ENCODE measurements at places on chromosomes 4 and X. TPM values are rescaled to one million over a fixed set of nuclear protein-coding genes. Genes with fewer than 3 reads are reported as not detected.

The BCOR gene
- 21.1 TPM for total RNA-seq

GRCh38 chr4:5398056-5398455, 310.3 kb downstream of the EVC2 start:
- H3K4me1 ChIP-seq: no peaks in the 10 kb centered on the region
- no peaks in the 10 kb centered on the region for H3K36me3 ChIP-seq
- H3K4me3 ChIP-seq: no peak overlapping the region
- no peaks in the 10 kb centered on the region for H3K27me3 ChIP-seq

DNA sequence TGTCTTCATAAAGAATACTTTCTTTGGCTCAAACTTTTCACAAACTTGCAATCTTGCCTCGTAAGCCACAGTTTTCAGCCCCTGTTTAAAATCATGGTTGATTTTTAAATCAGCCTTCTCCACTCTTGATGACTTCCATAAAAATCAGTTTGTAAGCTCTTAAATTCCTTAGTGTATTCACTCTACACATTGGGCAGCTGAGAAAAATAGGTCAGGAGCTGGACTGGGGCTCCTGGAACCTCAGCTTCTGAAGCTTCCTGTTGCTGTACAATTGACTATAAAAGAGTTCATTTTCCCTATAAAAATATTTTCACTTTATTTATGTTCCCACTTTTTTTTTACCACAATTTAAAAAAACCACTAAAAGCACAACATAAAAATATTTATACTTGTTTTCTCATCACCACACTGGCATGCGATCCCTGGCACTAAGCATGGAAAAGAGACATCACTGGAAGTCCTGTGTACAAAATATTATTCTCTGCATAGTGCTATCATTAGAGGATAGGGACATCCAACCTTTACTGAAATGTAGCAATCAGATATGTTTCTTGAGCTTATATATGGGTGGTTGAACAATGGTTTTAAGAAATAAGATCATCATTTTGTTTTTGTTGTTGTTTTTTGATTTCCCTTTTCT, 345.7 kb downstream of the FBXO8 start:
- no peak overlapping the region for H3K27ac ChIP-seq
- H3K4me3 ChIP-seq: no peak overlapping the region
- peaks cover 38% of the 10 kb centered on the region for H3K4me1 ChIP-seq
- no peaks in the 10 kb centered on the region for H3K36me3 ChIP-seq
- no peaks in the 10 kb centered on the region for H3K27me3 ChIP-seq

The PCDH7 gene
- total RNA-seq: 293 TPM

The KLF8 gene
- total RNA-seq: 14.5 TPM

The SLITRK4 gene
- 0.50 TPM for total RNA-seq

DNA sequence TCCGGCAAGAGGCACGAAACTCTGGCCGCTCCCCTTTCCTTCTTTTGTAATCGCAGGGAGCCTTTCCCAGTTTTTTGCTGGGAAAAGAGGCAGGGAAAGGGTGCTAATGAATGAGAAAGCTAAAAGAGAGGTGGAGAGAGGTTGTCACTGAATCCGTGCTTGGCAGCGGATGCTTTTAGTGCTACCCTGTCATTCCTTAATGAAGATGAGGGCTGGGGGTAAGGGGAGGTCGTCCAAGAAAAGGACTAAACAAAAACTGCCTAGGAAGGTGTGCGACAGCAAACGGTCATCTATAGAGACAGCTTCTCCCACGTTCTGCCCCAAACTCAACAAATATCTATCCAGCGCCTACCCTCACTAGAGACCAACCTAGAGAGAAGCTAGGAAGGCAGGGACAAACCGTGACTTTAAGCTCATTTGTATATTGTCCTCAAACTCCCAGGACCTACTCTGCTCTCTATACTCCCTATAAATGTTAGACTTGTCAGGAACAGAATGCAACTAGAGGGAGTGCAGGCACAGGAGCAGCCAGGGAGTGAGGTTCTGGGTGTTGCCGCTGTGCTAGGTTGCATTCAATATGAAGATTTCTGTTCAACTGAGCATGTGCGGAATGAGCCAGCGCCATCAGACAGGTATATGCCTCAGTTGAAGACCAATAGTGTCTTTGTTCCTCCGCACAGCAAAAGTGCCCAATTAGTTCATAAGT, 777 bp upstream of the CASK start:
- peak overlapping the region; percentile 90 for H3K27ac ChIP-seq
- peak overlapping the region; percentile 65 for H3K4me3 ChIP-seq
- H3K27me3 ChIP-seq: no peaks in the 10 kb centered on the region
- H3K36me3 ChIP-seq: no peaks in the 10 kb centered on the region

The C4orf50 gene
- total RNA-seq: 0.33 TPM

The RAB40A gene
- 13.2 TPM for total RNA-seq

DNA sequence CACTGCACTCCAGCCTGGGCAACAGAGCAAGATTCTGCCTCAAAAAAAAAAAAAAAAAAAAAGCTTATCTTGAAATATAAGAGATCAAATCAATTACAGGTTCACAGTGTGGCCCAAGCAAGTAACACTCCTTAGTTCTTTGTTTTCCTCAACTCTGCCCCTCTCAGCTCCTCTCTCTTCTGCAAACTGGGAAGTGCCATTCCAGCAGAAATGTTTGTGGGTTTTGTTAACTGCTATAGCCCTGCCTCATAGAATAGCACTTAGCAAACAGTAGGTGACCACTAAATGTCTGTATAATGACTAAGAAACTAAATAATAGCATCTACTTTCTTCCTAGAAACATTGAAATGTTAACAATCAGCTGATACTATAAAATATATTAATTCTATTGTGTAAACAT, 160.0 kb upstream of the NAP1L5 start:
- H3K36me3 ChIP-seq: no peaks in the 10 kb centered on the region
- H3K4me1 ChIP-seq: peaks cover 13% of the 10 kb centered on the region
- DNase-seq: no peak
- no peaks in the 10 kb centered on the region for H3K27me3 ChIP-seq

GRCh38 chr4:148442832-148443511, 758 bp upstream of the NR3C2 start:
- H3K27me3 ChIP-seq: no peaks in the 10 kb centered on the region
- peaks cover 44% of the 10 kb centered on the region for H3K4me1 ChIP-seq
- H3K4me3 ChIP-seq: peak overlapping the region; percentile 74
- peak overlapping the region; percentile 94 for H3K27ac ChIP-seq

- H3K4me3 ChIP-seq: no peak overlapping the region
- no peak for DNase-seq
- H3K4me1 ChIP-seq: peaks cover 4% of the 10 kb centered on the region
- peak overlapping the region; percentile 13 for H3K27ac ChIP-seq
- H3K27me3 ChIP-seq: no peaks in the 10 kb centered on the region
- H3K36me3 ChIP-seq: no peaks in the 10 kb centered on the region
These were observed 11.3 kb upstream of the PHKA2 start for GRCh38 chrX:18995221-18995620.

- H3K27ac ChIP-seq: no peak overlapping the region
- no peaks in the 10 kb centered on the region for H3K36me3 ChIP-seq
- H3K4me1 ChIP-seq: no peaks in the 10 kb centered on the region
- no peak for DNase-seq
These were observed 27.0 kb upstream of the BANK1 start for GRCh38 chr4:101763576-101763975.

- H3K4me3 ChIP-seq: no peak overlapping the region
- DNase-seq: no peak
- H3K27ac ChIP-seq: no peak overlapping the region
- H3K27me3 ChIP-seq: no peaks in the 10 kb centered on the region
These were observed 47.6 kb downstream of the CCNG2 start for GRCh38 chr4:77204621-77205020.

DNA sequence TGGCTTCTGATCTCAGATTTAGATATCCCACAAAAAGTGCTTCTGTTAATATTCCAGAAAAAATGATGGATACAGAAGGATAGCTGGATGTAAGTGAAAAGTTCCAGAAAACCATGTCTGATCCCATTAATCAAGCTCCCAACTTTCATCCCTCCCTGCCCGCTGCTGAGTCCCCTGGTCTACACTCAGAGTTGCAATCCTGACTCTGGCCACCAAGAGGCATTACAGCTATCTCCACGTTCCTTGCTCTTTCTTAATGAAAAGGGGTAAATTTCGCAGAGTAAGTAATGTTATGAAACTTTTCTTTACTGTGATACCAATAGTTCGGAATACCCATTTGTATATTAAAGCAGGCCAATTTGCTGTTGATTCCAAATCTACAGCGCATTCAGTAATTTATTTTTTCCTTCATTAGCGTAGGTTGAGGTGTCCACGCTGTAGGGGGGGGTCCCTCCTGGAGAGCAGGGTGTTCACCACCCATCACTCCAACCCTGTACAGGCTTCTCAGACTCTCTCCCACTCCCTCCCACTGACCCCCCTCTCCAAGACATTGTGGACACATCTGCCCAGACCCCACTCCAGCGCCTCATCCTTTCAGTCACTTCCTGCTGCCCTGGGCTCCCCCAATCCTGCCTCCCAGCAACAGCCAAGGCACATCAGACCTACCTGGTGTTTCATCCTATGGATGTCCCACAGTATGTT, 55.1 kb downstream of the RAB40A start:
- no peaks in the 10 kb centered on the region for H3K36me3 ChIP-seq
- DNase-seq: no peak
- H3K27me3 ChIP-seq: no peaks in the 10 kb centered on the region
- no peaks in the 10 kb centered on the region for H3K4me1 ChIP-seq
- H3K4me3 ChIP-seq: peak overlapping the region; percentile 35
- no peak overlapping the region for H3K27ac ChIP-seq

DNA sequence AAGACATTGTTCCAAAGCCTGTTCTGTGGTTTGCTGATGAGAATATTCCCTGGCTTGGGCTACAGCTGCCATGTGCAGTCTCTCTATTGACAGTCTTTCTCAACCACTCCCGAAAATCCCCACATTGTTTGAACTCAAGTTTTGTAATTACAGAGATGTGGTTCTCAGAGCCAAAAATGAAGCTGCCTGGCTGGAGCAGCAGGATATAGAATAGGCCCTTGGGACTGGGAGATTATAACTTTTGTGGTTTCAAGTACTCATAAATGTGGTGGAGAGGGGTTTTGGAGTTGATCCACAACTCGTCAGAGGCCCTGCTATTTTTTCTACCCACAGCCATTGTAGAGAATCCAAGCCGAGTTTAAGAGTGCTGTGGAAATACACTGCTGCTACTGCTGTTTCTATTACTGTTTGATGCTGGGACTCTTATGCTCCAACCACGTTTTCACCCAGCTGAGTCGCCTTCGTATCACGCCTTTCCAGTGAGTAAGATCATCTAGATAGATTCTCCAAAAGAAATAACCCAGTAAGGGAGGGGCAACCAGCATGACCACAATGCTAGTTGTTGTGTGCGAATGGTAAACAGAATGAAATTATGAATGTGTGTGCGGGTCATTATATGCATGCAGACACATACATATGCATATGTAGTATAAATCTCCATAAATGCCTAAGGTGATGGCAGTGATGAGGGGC, 57.1 kb upstream of the ATXN3L start:
- no peaks in the 10 kb centered on the region for H3K27me3 ChIP-seq
- H3K4me3 ChIP-seq: no peak overlapping the region
- peaks cover 16% of the 10 kb centered on the region for H3K4me1 ChIP-seq

DNA sequence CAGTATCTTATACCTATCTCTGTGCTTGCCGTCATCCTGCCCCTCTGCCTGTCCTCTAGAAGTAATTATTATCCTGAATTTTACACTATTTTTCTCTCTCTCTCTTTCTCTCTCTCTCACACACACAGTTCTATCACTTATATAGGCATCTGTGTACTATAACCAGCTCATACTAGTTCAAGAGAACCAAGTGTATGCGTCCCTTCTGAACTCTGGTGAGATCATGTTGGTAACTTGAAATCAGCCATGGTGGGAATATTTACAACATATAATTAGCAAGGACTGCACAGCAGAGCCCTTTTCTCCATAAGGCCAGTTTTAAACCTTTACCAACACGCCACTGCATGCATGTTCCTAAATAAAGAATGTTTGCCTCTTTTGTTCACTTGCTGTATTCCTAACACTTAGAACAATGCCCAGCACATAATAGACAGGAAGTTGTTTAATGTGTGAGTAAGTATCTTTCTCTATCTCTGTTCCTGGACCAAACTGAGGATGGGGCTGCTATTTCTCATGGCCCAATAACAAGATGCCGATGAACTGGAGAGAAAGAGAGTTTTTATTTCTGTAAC, 51.1 kb upstream of the IL21 start:
- H3K36me3 ChIP-seq: no peaks in the 10 kb centered on the region
- no peak overlapping the region for H3K27ac ChIP-seq
- H3K4me3 ChIP-seq: no peak overlapping the region
- H3K4me1 ChIP-seq: peaks cover 6% of the 10 kb centered on the region
- no peak for DNase-seq
- no peaks in the 10 kb centered on the region for H3K27me3 ChIP-seq

DNA sequence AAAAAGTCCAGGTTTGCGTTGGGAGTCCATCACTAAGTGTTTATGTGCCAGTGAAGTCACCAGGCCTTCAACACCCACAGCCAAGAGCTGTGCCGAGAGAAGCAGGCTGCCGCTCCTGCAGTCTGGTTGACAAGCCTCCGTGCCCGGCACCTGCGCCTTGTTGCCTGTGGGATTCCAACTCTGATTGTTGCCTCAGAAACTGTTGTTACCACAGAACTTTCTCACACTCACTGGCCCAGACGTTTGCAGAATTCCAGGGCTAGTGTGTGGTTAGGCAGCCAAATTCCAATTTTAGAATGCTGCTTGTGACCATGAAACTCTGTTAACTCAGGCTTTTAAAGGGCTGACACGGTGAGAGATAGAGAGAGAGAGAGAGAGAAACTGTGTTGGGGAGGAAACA, 119.5 kb upstream of the LIMCH1 start:
- H3K4me1 ChIP-seq: peaks cover 36% of the 10 kb centered on the region
- H3K27me3 ChIP-seq: no peaks in the 10 kb centered on the region
- no peaks in the 10 kb centered on the region for H3K36me3 ChIP-seq
- H3K4me3 ChIP-seq: peak overlapping the region; percentile 15
- peak overlapping the region; percentile 75 for H3K27ac ChIP-seq

GRCh38 chr4:148207068-148207467, 235.1 kb downstream of the NR3C2 start:
- peaks cover 55% of the 10 kb centered on the region for H3K4me1 ChIP-seq
- H3K36me3 ChIP-seq: no peaks in the 10 kb centered on the region
- H3K4me3 ChIP-seq: no peak overlapping the region
- H3K27me3 ChIP-seq: no peaks in the 10 kb centered on the region
- H3K27ac ChIP-seq: no peak overlapping the region
- no peak for DNase-seq

- DNase-seq: no peak
- no peak overlapping the region for H3K4me3 ChIP-seq
- no peaks in the 10 kb centered on the region for H3K4me1 ChIP-seq
- no peaks in the 10 kb centered on the region for H3K27me3 ChIP-seq
These were observed 29.0 kb downstream of the NHS start for GRCh38 chrX:17403972-17404371.

The PDZD11 gene
- 32.9 TPM for total RNA-seq

- H3K36me3 ChIP-seq: no peaks in the 10 kb centered on the region
- no peaks in the 10 kb centered on the region for H3K4me1 ChIP-seq
- H3K27ac ChIP-seq: no peak overlapping the region
- H3K4me3 ChIP-seq: no peak overlapping the region
- no peak for DNase-seq
These were observed 110.3 kb upstream of the PDHA2 start for GRCh38 chr4:95729596-95729995.

DNA sequence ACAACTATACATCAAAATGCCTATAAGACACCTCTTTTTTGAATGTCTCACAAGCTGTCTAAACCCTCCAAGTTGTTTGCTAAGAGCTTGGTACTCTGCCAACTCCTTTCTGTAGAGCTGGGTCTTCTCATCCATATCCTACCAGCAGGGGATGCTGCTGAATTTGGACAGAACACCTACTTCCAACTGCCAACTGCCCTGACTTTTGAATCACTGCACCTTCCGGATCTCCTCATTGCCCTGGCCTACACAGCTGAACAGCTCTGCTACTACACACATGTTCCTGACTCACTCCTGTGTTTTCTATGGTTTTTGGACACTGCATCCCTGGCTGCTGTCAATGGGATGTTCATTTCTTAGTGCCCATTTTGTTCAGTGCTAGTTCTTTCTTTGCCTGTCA, 18.7 kb downstream of the FAM184B start:
- H3K36me3 ChIP-seq: no peaks in the 10 kb centered on the region
- H3K27ac ChIP-seq: no peak overlapping the region
- no peaks in the 10 kb centered on the region for H3K4me1 ChIP-seq

The ALAS2 gene
- total RNA-seq: not detected

All from esophagus muscularis mucosa (tissue), 4 donors.